Memory B cell (primary cell): ENCODE measurements at places on chromosomes 4 and X.

DNA sequence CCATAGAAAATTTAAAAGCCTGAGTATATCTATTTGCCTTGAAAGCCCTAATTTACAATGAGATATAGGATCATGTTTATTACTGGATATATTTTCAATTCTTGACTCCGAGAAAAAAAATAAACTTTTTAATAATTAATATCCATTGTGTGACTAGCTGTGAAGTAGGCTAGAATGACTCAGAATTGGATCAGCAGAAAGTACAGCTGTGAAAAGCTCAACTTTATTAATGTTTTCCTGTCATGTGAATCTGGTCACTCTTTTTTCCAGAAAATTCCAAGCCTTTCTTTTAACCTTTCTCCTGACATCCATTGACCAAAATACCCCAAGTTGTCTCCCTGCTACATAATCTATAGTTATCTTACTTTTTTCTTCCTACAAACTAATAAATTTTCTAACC lies 171.8 kb upstream of the PACRGL start:
- DNase-seq: no peak

DNA sequence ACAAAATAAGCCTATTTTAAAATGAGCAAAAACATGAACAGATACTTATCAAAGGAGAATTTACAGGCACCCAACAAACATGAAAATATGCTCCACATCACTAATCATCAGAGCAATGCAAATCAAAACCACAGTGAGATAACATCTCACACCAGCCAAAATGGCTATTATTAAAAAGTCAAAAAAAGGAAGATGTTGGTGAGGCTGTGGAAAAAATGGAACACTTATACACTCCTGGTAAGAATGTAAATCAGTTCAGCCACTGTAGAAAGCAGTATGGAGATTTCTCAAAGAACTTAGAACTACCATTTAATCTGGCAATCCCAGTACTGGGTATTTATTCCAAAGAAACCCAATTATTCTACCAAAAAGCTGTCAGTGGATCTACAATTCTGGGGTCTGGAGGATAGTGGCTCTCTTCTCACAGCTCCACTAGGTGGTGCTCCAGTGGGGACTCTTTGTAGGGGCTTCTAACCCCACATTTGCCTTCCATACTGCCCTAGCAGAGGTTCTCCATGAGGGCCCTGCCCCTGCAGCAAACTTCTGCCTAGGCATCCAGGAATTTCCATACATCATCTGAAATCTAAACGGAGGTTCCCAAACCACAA lies 9.1 kb upstream of the ZNF732 start:
- DNase-seq: no peak

- no peak for DNase-seq
Observed at GRCh38 chr4:145887241-145887991, 51.2 kb downstream of the ZNF827 start.

DNA sequence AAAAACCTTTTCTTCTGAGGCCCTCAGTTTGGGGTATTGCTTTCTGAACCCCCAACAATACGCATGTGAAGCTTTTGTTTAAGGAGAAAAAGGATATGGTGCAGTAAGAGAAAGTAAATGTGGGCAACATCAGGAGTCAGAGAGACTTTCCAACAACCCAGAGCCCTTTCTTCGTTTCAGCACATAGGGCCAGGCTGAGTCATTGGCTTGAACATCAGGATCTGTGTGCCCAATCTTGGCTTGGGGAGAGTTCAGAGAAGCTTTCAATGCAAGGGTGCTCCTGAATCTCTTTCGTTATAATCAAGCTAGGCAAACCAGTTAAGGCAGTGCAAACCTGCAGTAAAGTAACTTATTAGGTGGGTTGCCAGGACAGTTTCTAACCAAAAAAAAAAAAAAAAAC lies 191.2 kb downstream of the FRMPD4 start:
- no peak for DNase-seq

GRCh38 chrX:153688911-153689590 lies 1.3 kb downstream of the SLC6A8 start:
- DNase-seq: no peak

DNA sequence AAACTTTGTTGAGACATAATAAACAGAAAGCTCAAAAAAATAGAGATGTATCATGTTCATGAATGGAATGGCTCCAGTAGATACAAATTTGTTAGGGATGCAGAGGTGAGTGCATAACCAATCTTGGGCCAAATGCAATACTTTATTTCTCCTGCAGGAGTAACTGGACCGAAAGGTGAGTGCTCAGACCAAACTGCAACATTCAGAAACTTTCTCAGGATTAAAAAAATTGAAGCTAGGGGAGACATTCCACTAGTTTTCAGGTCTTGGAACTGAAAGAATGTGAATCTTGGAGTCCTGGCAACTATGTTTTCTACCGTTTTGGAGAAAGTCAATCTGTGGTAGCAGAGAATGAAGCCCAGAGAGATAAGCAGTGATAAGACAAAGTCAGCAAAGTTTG lies 21.2 kb upstream of the LCORL start:
- no peak for DNase-seq

GRCh38 chrX:22078117-22078516 lies 46.0 kb downstream of the PHEX start:
- no peak for DNase-seq
